Motor neuron (in vitro differentiated cells): ENCODE measurements at places on chromosomes 7 and 10.
A peak's percentile ranks its signal among the peaks of the same experiment; 100 is the strongest.

DNA sequence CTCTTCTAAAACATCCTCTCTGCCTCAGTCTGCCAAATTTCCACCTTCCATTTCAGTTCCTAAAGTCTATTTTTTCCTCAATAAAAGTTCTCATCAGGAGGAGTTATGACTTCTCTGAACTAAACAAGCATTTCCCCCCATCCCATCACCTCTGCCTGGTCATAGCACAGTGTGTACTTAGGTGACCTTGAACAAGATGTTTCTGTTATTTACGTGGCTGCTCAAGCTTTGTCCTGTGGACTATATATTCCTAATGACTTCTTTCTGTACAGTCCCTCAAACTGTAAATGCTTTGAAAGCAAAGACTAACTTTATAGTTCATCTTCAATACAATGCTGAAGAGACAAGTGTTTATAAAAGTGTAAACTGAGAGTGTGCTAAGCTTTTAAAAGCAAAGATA lies 166.9 kb downstream of the CPEB3 start:
- ATAC-seq = no peak

DNA sequence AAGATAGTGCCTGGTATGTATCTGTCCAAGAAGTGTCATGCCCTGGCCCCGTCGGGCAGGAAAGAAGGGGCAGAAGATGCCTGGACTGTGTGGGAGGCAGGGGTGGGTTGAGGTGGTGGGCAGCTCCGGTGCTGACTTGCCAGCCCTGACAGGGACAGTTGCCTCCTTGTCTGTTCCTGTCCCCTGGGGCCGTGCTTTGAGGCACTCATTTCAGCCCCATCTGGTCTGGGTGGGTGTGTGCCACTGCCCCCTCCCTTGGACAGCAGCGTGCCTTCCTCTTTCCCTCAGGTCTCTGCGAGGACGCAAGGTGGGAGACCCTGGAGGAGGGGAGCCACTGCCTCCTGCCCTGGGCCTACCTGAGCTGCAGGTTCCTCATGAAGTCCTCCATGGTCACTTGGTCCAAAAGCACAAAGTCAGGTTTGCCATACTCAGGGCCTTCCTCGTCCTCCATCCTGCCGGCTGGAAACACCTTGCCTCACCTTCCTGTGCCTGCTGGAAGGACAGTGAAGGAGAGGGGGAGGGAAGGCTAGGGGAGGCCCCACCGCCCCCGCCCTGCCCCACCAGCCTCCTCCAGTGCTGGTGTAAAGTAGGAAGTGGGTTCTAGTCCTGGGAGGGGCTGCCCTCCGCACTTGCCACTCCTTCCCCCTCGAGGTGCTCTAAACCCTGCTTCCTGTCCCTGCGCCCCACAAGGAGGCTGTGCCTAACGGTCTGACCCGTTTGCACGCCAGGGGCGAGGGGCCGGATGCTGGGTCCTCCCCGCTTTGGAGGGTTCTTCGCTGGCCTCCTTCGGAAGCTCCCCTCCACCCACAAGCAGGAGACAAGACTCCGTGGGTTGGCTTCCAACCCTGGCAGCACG lies at the start of gene MYO1G:
TSS of gene MYO1G (minus strand) at position 505 of the 856 bp plus-strand sequence. CDS start at position 451, 54 bp downstream.
- no peak for ATAC-seq

DNA sequence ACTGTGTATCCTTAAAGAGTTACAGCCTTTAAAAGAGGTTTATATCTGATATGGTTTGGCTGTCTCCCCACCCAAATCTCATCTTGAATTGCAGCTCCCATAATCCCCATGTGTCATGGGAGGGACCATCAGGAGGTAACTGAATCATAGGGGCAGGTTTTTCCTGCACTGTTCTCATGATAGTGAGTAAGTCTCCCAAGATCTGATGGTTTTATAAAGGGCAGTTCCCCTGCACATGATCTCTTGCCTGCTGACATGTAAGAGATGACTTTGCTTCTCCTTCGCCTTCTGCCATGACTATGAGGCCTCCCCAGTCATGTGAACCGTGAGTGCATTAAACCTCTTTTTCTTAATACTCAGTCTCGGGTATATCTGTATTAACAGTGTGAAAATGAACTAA lies 9.7 kb downstream of the RTKN2 start:
- peak; percentile 49 for ATAC-seq

- ATAC-seq = peak; percentile 66
Measured at GRCh38 chr7:23544913-23545354, 13.2 kb upstream of the TRA2A start.
